Activated CD4-positive, alpha-beta T cell treated with anti-CD3 and anti-CD28 coated beads for 36 hours (primary cell): ENCODE measurements at places on chromosomes 1 and 21. TPM values are rescaled to one million over a fixed set of nuclear protein-coding genes. Genes with fewer than 3 reads are reported as not detected.

Gene KIF21B
- total RNA-seq = 62.8 TPM

Gene WNT2B
- total RNA-seq = 0.11 TPM

Gene UBL4B
- total RNA-seq = not detected

Gene TBX15
- not detected for total RNA-seq

Gene LCE1C
- not detected for total RNA-seq

Gene KLHDC9
- 0.50 TPM for total RNA-seq

Gene NRAS
- 53.0 TPM for total RNA-seq

Gene NGF
- not detected for total RNA-seq

Gene ACKR1
- not detected for total RNA-seq

Gene CLDN14
- not detected for total RNA-seq

- no peak overlapping the region for H3K27ac ChIP-seq
- DNase-seq = no peak
- no peak overlapping the region for H3K4me3 ChIP-seq
- peaks cover 6% of the 10 kb centered on the region for H3K4me1 ChIP-seq
Measured at GRCh38 chr21:43194303-43195120, 25.7 kb downstream of the CRYAA start.

- H3K27me3 ChIP-seq = no peaks in the 10 kb centered on the region
- H3K4me3 ChIP-seq = peak overlapping the region; percentile 16
- H3K36me3 ChIP-seq = peaks cover 6% of the 10 kb centered on the region
- H3K27ac ChIP-seq = peak overlapping the region; percentile 79
- H3K4me1 ChIP-seq = peaks cover 44% of the 10 kb centered on the region
- DNase-seq = no peak
Measured at GRCh38 chr1:77434967-77435366, 153.1 kb downstream of the AK5 start.

DNA sequence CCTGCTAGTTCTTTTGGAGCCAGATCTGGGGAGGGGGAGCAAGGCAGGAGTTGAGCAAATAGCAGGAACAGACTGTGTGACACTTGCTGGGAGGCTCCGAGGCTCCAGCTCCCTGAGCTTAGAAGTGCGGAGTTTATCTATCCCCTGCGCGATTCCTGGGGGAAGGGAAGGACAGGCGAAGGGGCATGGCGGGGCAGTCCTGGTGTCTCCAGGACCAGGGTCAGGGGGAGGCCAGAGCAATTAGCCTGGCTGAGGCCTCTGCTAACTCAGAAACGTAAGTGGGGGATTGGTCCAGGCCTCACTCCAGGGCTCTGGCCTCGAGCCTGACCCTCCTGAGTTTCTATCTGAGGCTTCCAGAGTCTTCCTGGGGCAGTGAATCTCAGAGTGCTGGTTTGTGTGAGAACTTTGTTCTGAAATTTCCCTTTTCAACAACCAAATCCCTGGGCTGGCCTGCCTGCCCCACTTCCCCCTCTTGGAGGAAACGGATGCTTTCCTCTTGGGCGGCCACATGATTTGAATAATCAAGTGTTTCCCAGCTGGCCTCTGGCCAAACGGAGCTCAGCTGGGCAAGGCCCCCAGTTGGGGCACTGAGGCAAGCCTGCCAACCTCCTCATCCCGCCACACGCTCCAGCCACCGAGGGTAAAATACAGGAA lies 15.6 kb downstream of the ALPL start:
- no peak overlapping the region for H3K27ac ChIP-seq
- H3K4me3 ChIP-seq = no peak overlapping the region
- DNase-seq = no peak
- no peaks in the 10 kb centered on the region for H3K4me1 ChIP-seq
- H3K27me3 ChIP-seq = no peaks in the 10 kb centered on the region

GRCh38 chr1:168664069-168664834 lies 64.8 kb downstream of the DPT start:
- no peaks in the 10 kb centered on the region for H3K4me1 ChIP-seq
- H3K27me3 ChIP-seq = peaks cover 11% of the 10 kb centered on the region
- no peaks in the 10 kb centered on the region for H3K36me3 ChIP-seq
- no peak overlapping the region for H3K4me3 ChIP-seq

DNA sequence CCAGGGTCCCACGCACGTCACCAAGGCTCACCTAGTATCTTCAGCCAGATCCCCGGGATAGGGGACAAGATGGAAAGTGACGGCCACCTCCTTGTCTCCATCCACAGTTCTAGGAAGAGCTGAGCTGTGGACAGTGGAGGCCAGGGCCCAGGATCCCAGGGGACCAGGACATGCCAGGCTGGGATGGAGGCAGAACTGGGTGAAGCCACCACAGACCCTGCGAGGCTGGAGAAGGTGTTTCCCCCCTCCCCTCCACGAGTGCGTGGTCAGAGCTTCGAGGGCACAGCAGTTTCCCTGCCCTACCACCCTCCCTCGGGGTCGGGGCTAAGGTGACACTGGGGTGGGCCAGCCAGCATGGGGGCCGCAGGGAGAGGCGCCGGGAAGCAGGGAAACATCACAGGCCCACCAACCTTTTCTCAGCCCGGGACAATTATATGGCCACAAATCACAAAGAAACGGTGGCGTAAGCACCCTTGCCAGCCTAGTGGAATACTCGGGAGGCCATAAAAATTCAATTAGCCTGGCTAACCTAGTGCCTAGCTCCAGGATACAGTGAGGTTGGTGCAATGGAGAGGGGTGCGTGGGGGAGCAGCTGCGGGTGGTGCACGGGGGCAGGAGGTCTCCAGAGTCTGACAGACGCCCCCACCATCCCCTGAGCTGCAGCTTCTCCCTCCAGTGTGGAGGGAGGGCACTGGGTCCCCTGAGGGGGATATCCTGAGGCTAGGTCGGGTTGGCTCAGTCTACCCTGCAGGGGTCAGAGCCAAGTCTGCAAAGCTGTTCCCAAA lies 13.4 kb downstream of the DRAXIN start:
- no peaks in the 10 kb centered on the region for H3K4me1 ChIP-seq
- DNase-seq = no peak
- H3K27ac ChIP-seq = no peak overlapping the region

DNA sequence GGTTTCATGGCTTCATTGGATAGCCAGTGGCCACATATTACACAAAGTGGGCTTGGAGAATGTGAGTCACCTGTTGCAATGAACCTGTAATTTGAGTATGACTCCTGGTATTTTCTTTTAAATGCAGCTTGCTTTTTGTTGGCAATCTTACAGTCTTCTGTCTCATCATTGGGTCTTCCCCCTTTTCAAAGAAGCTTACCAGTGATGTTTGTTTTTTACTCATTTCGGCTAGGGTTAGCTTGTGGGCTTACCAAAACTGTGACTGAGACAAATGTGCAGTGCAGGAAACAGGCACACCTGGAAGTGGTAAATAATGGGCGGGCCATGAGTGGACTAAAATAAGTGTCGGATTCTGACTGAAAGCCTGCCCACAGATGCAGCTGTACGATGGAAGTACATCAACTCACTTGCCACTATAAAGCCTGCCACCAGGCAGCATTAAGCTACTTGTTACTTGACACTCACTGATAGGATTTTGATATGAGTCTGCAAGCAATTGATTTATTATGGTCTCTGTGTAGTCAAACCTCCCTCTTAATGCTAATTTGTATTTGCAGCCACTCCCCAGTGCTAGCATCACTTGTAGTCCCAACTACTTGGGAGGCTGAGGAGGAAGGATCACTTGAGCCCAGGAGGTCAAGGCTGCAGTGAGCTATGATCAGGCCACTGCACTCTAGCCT lies 4.2 kb downstream of the HHAT start:
- peaks cover 2% of the 10 kb centered on the region for H3K27me3 ChIP-seq
- peaks cover 35% of the 10 kb centered on the region for H3K4me1 ChIP-seq
- DNase-seq = peak; percentile 89
- H3K4me3 ChIP-seq = no peak overlapping the region
- H3K36me3 ChIP-seq = no peaks in the 10 kb centered on the region

DNA sequence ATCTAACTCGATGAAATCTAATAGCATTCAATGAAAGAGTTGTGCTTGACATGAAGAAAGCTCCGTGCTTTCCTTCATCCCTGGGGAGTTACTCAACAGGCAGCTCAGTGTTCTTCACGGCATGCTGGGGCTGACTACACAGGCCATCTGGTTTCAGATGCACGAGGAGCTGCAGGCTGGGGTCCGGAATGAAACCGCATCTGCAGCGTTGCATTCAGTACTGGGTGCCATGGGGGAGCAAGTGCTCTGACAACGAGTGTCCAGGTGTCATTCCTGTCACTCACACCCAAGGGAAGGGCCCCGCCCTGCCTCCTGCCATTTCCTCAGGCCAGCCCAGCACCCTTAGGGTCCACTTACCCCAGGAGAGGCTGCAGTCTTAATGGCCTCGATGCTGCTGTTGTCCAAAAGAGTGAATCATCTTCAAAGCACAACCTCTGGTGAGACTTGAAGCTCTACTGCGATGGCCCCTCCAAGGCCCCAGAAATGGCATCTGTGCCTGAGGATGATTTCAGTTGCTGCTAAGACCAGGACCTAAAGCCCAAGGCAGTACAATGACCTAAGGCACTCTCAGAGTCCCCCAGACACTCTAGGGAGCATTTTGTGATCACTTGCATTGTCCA lies 61.4 kb downstream of the STUM start:
- no peaks in the 10 kb centered on the region for H3K27me3 ChIP-seq
- no peaks in the 10 kb centered on the region for H3K36me3 ChIP-seq
- H3K27ac ChIP-seq = no peak overlapping the region
- no peak for DNase-seq
- H3K4me3 ChIP-seq = no peak overlapping the region

DNA sequence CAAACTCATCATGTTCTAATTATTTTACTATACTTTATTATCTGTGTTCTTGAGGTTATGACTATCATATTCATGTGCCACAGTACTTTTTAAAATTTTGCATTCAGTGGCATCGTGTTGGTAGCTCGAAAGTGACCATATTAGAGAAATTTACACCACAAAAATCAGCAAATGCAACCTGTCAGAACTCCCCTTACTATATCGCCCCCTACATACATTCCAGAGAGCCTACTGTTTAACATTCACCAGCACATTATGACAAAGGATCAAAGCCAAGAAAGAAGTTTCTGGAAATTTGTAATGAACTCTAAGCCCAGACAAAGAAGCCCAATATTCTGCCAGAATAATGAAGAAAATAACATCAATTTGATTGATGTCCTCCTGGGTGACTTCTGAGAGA lies 909.3 kb downstream of the LTN1 start:
- H3K4me1 ChIP-seq = no peaks in the 10 kb centered on the region
- H3K36me3 ChIP-seq = no peaks in the 10 kb centered on the region
- H3K27ac ChIP-seq = no peak overlapping the region
- no peak overlapping the region for H3K4me3 ChIP-seq

- DNase-seq = no peak
- no peak overlapping the region for H3K27ac ChIP-seq
- H3K4me1 ChIP-seq = no peaks in the 10 kb centered on the region
Measured at GRCh38 chr1:116448785-116449385, 75.8 kb downstream of the ATP1A1 start.

GRCh38 chr1:82195245-82195644 lies 394.5 kb downstream of the ADGRL2 start:
- no peaks in the 10 kb centered on the region for H3K36me3 ChIP-seq
- no peak for DNase-seq
- H3K4me1 ChIP-seq = no peaks in the 10 kb centered on the region
- no peak overlapping the region for H3K27ac ChIP-seq
- H3K27me3 ChIP-seq = no peaks in the 10 kb centered on the region

- peaks cover 2% of the 10 kb centered on the region for H3K36me3 ChIP-seq
- DNase-seq = no peak
- peaks cover 10% of the 10 kb centered on the region for H3K4me1 ChIP-seq
- H3K4me3 ChIP-seq = no peak overlapping the region
Measured at GRCh38 chr1:24357038-24357437, 37.9 kb downstream of the GRHL3 start.

DNA sequence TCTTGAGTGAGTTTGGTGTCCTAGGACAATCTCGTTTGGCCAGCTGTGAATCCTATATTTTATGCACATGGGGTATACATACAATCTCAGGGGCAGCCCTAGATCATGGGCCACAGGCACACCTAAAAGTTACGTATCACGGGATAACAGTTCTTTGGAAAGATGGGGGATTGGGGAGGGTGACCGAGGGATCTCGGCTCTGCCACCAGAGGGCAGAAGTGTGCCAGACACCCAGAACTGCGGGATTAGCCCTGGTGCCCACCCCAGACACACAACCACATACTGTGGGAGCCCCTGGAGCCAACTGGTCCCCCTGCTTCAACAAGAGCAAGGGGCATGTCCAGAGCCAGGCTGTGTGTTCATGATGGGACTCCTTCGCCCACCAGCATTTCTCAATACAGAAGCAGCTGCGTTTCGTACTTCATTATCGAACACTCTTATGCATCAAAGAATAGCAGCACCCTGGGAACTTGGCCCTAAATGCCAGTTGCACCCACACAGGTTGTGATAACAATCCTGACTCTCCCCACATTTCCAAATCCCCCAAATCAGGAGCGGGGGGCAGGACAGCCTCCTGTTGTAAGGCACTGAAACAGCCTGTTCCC lies 37.4 kb downstream of the TMCO4 start:
- no peaks in the 10 kb centered on the region for H3K27me3 ChIP-seq
- H3K4me3 ChIP-seq = no peak overlapping the region
- H3K4me1 ChIP-seq = peaks cover 19% of the 10 kb centered on the region
- peak; percentile 62 for DNase-seq

DNA sequence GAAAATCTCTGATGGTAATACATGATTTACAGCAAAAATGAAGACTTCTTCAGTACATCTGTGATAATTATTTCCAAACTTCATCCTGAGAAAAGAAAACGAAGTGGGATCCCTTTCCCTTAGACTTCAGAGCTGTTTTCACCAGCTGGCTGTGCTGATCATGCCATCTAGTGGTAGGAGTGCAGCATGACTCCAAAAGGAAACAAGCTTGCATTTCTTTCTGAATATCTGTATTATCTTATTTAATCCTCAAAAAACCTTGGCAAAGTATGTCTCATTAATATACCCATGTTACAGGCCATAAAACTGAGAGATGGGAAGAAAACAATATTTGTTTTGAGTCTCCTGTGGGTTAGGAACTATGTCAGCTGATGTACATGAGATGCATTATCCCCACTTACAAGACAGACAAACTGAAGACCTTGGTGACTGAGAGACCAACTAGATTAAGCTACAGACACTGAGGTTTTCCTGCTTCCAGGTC lies 9.8 kb upstream of the GJA8 start:
- H3K4me3 ChIP-seq = no peak overlapping the region
- H3K27me3 ChIP-seq = no peaks in the 10 kb centered on the region
- no peaks in the 10 kb centered on the region for H3K36me3 ChIP-seq
- peaks cover 2% of the 10 kb centered on the region for H3K4me1 ChIP-seq
- no peak overlapping the region for H3K27ac ChIP-seq

DNA sequence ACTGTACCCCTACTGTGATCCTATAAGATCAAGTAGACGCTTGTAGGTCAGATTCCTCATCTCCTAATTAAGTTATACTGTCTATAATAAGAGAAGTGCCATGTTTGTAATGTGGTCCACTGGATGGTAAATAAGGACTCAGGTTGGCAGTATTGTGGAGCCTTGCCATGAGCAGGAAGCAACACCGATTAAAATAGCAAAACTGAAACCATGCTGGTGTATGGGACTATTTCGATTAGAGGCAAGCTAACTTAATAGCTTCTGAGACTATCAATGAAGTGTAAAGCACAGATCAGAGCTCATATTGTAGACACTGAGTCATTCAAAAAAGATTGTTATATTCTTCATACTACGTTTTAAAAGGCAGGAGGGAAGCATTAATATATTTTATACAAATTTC lies 348.8 kb downstream of the HHAT start:
- no peak overlapping the region for H3K4me3 ChIP-seq
- no peaks in the 10 kb centered on the region for H3K4me1 ChIP-seq
- no peak overlapping the region for H3K27ac ChIP-seq
- DNase-seq = no peak
- no peaks in the 10 kb centered on the region for H3K27me3 ChIP-seq
